ENCODE measurements at places on chromosomes 1 and 21.

- peaks cover 3% of the 10 kb centered on the region for H3K4me1 ChIP-seq
- no peaks in the 10 kb centered on the region for H3K36me3 ChIP-seq
- H3K4me3 ChIP-seq = no peak overlapping the region
- no peak for DNase-seq
- H3K27me3 ChIP-seq = no peaks in the 10 kb centered on the region
Observed at GRCh38 chr1:31934706-31935629, 3.2 kb downstream of the PTP4A2 start.

- DNase-seq = no peak
- H3K36me3 ChIP-seq = no peaks in the 10 kb centered on the region
- no peaks in the 10 kb centered on the region for H3K4me1 ChIP-seq
- no peak overlapping the region for H3K4me3 ChIP-seq
- H3K27me3 ChIP-seq = no peaks in the 10 kb centered on the region
- H3K27ac ChIP-seq = no peak overlapping the region
Observed at GRCh38 chr1:86832433-86832832, 81.5 kb downstream of the SELENOF start.

DNA sequence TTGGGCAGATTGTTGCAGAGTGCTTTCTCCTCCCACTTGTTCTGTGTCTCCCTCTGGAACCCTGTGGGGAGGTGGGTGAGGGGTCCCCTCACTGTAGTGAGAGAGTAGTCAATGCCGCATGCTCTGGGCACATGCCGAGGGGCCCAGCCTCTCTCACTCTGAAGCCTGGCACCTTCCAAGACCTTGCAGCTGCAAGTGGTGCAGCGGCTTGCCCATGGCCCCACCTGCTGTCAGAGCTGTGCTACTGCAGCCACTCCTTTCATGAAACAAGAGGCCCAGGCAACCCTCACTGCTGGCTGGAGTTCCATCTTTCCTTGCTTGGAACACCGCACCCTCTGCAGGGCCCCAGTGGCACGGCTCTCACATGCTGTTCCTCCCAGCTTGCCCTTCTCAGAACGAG lies 58.4 kb upstream of the COL6A1 start:
- H3K27ac ChIP-seq = no peak overlapping the region
- no peak overlapping the region for H3K4me3 ChIP-seq
- peak; percentile 56 for DNase-seq

GRCh38 chr1:52364235-52364839 lies 1.7 kb downstream of the CC2D1B start:
- no peak overlapping the region for H3K27ac ChIP-seq
- no peak for DNase-seq
- H3K4me3 ChIP-seq = peak overlapping the region; percentile 92
- peaks cover 9% of the 10 kb centered on the region for H3K4me1 ChIP-seq
- peaks cover 7% of the 10 kb centered on the region for H3K36me3 ChIP-seq

GRCh38 chr21:45590726-45591618 lies 48.7 kb upstream of the SLC19A1 start:
- no peak for DNase-seq
- peaks cover 15% of the 10 kb centered on the region for H3K27me3 ChIP-seq
- H3K4me3 ChIP-seq = peak overlapping the region; percentile 73
- H3K27ac ChIP-seq = no peak overlapping the region

GRCh38 chr1:26017606-26018005 lies 4.0 kb upstream of the EXTL1 start:
- no peaks in the 10 kb centered on the region for H3K36me3 ChIP-seq
- H3K27ac ChIP-seq = no peak overlapping the region
- H3K4me3 ChIP-seq = no peak overlapping the region
- peaks cover 19% of the 10 kb centered on the region for H3K4me1 ChIP-seq
- no peak for DNase-seq

DNA sequence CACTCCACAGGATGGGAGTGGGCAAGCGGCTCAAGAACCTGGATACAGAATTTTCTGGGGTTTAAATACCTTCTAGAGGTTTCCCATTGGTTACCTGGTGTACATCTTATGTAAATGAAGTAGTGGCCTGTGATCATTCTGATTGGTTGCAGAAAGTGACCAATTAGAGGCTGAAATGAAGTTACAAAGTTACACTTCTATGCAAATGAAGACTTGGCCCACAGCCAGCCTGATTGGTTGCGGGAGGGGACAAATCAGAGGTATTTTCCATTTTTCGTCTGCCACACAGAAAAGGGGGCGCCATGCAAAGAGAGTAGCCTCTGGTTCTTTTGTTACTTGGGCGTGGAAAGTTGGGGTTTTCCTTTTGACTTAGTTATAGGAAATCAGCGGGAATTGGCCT lies 8.9 kb downstream of the KCNAB2 start:
- H3K4me3 ChIP-seq = no peak overlapping the region
- no peaks in the 10 kb centered on the region for H3K36me3 ChIP-seq

DNA sequence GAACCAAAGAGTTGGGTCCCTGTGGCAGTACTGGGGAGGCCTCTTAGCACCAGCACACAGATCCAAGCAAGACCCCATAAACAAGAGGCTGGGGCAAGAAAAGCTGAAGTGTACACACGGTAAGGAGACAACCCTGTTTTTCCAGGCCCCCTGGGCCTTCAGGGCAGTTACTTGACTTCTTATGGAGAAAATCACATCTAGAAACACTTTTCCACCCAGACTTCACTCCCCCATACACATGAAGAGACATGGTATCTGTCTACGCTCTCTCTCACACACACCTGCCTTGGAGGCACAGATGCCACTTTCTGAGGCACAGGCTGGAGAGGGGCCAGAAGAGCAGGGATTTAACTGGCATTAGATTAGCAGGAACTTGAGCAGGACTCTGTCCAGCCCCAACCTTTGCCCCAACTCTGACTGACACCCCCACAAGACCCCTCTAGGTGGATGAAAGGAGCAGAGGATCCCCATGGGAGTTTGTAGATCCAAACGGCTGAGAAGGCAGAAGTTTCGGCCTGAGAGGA lies 2.2 kb downstream of the CERS2 start:
- H3K27me3 ChIP-seq = no peaks in the 10 kb centered on the region
- H3K27ac ChIP-seq = no peak overlapping the region
- peaks cover 33% of the 10 kb centered on the region for H3K4me1 ChIP-seq

GRCh38 chr1:55310505-55310971 lies 95.4 kb upstream of the USP24 start:
- no peaks in the 10 kb centered on the region for H3K36me3 ChIP-seq
- DNase-seq = no peak
- H3K27ac ChIP-seq = no peak overlapping the region
- no peaks in the 10 kb centered on the region for H3K27me3 ChIP-seq

- no peaks in the 10 kb centered on the region for H3K36me3 ChIP-seq
- peaks cover 2% of the 10 kb centered on the region for H3K27me3 ChIP-seq
- H3K4me3 ChIP-seq = no peak overlapping the region
- no peaks in the 10 kb centered on the region for H3K4me1 ChIP-seq
- no peak overlapping the region for H3K27ac ChIP-seq
Observed at GRCh38 chr1:175878775-175879174, 135.4 kb upstream of the TNR start.

DNA sequence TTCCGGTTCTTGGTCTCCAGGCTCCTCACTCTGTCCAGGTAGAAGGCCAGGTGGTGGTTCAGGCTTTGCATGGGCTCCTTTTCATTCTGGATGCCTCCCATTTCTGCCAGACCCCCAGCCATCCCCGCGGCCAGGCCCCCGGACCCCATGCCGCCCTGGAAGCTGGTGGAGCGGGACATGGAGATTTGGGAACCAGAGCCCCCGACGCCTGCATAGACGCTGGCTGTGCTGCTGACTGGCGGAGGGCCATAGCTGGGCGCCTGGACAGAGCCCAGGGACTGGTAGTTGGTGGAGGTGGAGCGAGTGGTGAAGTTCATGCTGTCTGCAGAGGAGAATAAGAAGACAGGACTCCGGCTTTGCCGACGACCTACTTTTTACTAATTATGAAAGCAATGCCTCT lies 7.1 kb upstream of the SHCBP1L start:
- no peak for DNase-seq
- H3K27me3 ChIP-seq = no peaks in the 10 kb centered on the region
- 0 out of 2 replicates have a peak, but pooled peaks cover 4% of the 10 kb centered on the region for H3K4me1 ChIP-seq
- H3K27ac ChIP-seq = no peak overlapping the region

DNA sequence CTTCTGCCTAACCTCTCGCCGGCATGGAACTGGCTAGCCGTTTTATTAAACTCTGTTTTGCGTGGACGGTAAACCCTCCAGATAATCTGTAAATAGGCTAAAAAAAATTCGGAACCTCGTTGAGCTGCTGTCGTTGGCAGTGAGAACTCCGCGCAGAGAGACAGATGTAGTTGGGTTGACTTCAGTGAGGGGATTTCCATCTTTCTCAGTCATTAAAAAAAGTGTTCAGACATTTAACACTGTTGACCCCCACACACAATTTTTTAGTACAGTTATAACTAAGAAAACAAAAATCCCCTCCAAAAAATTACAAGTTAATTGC lies 464 bp downstream of the PARK7 start:
- no peaks in the 10 kb centered on the region for H3K4me1 ChIP-seq
- peak overlapping the region; percentile 84 for H3K4me3 ChIP-seq
- H3K36me3 ChIP-seq = peaks cover 24% of the 10 kb centered on the region
- H3K27me3 ChIP-seq = no peaks in the 10 kb centered on the region
- DNase-seq = no peak
- peak overlapping the region; percentile 69 for H3K27ac ChIP-seq

DNA sequence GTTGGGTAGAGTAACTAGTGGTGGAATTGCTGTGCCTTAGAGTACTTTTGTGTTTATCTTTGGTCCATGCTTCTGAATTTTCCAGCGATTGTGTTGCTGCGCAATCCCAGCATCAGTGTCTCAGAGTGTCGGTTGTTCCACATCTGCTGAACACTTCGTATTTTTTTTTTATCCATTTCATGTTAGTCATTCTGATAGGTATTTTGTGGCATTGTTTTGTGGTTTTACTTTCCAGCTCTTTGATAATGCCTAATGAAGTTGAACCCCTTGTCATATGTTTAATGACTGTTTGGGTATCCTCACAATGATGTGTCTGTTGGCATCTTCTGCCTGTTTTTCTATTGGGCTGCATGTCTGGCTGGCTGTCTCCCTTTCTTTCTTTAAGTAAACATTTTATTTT lies 13.6 kb downstream of the TUFT1 start:
- H3K4me3 ChIP-seq = no peak overlapping the region
- no peaks in the 10 kb centered on the region for H3K4me1 ChIP-seq
- H3K36me3 ChIP-seq = no peaks in the 10 kb centered on the region
- no peaks in the 10 kb centered on the region for H3K27me3 ChIP-seq

- no peak overlapping the region for H3K27ac ChIP-seq
- no peaks in the 10 kb centered on the region for H3K36me3 ChIP-seq
- no peak for DNase-seq
- H3K4me1 ChIP-seq = peaks cover 21% of the 10 kb centered on the region
Observed at GRCh38 chr1:180231506-180231921, 1.4 kb downstream of the LHX4 start.

DNA sequence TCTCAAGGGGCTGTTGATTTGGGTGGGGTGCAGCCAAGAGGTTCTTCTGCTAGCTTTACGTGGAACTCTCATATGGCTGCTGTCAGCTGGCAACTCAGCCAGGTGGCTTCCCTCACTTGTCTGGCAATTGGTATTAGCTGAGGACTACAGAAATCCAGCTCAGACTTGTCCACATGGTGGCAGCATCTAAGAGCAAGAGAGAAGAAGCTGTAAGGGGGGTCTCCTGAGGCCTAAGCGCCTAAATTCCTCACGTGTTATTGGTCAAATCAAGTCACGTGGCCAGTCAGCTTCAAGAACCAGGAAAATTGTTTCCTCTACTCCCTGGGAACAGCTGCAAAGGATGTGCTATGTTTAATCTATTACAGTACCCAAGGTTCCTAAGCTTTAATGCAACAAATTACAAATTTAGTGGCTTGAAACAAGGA lies 4.2 kb upstream of the DYRK3 start:
- H3K27me3 ChIP-seq = no peaks in the 10 kb centered on the region
- H3K27ac ChIP-seq = no peak overlapping the region
- no peak overlapping the region for H3K4me3 ChIP-seq
- H3K4me1 ChIP-seq = peaks cover 4% of the 10 kb centered on the region

DNA sequence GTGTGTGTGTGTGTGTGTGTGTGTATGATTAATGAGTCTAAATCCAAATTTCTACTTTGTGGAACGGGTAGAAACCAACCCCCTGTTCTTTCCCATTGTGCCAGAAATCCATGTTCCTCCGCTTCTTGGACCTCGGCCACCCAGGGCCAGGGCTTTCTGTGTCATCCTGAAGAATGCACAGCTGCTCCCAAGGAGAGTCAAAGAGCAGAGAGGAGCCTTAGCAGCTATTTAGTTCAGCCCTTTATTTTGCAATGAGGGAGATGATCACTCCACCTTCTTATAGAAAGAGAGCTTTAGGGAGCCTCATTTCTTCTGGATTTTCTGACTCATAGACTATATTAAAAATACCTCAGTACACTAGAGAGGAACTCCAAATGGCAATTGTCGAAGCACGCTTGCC lies 489.3 kb upstream of the VAMP3 start:
- H3K4me1 ChIP-seq = peaks cover 7% of the 10 kb centered on the region
- H3K27ac ChIP-seq = no peak overlapping the region
- no peak for DNase-seq
- no peaks in the 10 kb centered on the region for H3K27me3 ChIP-seq

- H3K27me3 ChIP-seq = no peaks in the 10 kb centered on the region
- H3K4me3 ChIP-seq = no peak overlapping the region
- no peaks in the 10 kb centered on the region for H3K4me1 ChIP-seq
- H3K27ac ChIP-seq = no peak overlapping the region
- peak; percentile 19 for DNase-seq
Observed at GRCh38 chr1:221439008-221439746, 302.7 kb downstream of the DUSP10 start.

- no peaks in the 10 kb centered on the region for H3K27me3 ChIP-seq
- H3K4me3 ChIP-seq = no peak overlapping the region
- no peak for DNase-seq
- peaks cover 9% of the 10 kb centered on the region for H3K4me1 ChIP-seq
- H3K27ac ChIP-seq = no peak overlapping the region
Observed at GRCh38 chr1:157033357-157033876, 12.1 kb downstream of the ARHGEF11 start.

GRCh38 chr1:45979778-45980176 lies 152.7 kb downstream of the PIK3R3 start:
- DNase-seq = no peak
- H3K4me1 ChIP-seq = no peaks in the 10 kb centered on the region
- no peaks in the 10 kb centered on the region for H3K27me3 ChIP-seq

- H3K4me3 ChIP-seq = no peak overlapping the region
- no peak for DNase-seq
- peaks cover 5% of the 10 kb centered on the region for H3K4me1 ChIP-seq
- no peak overlapping the region for H3K27ac ChIP-seq
- no peaks in the 10 kb centered on the region for H3K36me3 ChIP-seq
Observed at GRCh38 chr1:221708987-221709386, 32.9 kb downstream of the DUSP10 start.

- H3K4me3 ChIP-seq = no peak overlapping the region
- no peaks in the 10 kb centered on the region for H3K36me3 ChIP-seq
- no peak overlapping the region for H3K27ac ChIP-seq
- no peaks in the 10 kb centered on the region for H3K27me3 ChIP-seq
Observed at GRCh38 chr1:156097499-156098178, 15.4 kb upstream of the MEX3A start.

All from H1 (cell line).